HepG2 (cell line): ENCODE measurements at places on chromosomes 12 and 14. TPM values are rescaled to one million over a fixed set of nuclear protein-coding genes. Genes with fewer than 3 reads are reported as not detected.

Gene LRP1-AS
- total RNA-seq: not detected in 2 replicates

- DNase-seq: no peak
These were observed 9.9 kb upstream of the KANSL2 start for GRCh38 chr12:48691826-48692487.

DNA sequence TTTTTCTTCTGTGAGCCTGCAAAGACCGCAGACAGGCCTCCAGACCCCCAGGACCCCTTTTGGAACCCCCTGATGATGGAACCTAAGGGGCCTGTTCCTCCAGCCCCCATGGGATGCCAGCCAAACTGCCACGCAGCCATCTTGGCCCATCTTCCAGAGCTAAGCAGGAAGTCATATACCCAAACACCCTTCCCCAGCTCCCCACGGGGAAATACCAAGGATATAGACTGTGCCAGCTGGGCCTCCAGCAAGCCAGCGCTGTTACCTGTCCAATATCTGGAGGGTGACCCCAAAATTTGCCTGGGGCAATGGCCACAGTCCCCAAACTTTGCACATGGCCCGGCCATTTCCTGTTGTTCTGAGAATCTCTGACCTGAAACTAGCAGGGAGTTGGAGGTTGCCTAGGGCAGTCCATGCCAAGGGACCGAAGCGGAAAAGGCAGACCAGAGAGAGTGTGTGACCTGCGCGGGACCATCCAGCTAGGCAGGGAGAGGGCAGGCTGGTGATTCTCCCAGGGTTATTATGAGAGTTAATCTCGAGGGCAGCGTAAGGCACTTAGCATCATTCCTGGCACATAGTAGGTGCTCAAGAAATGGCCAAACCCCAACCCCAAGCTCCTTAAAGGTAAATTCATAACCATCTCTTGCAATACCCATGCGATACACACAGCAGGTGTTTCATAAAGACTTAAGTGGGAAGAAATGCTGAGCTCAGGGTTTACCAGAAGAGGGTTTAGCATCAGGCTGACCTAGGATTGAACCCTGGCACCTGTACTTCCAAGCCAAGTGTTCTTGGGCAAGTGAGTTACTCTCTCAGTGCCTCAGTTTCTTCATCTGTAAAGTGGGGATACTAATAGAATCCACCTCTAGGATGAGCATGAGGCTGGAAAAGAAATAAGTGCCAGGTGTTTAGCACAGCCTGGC is 2.6 kb upstream of the RASAL1 start:
- no peak for DNase-seq

Gene PZP
- total RNA-seq: 0.89 and 1.1 TPM in 2 replicates

GRCh38 chr14:50232276-50232642 is 881 bp upstream of the SOS2 start:
- DNase-seq: no peak

DNA sequence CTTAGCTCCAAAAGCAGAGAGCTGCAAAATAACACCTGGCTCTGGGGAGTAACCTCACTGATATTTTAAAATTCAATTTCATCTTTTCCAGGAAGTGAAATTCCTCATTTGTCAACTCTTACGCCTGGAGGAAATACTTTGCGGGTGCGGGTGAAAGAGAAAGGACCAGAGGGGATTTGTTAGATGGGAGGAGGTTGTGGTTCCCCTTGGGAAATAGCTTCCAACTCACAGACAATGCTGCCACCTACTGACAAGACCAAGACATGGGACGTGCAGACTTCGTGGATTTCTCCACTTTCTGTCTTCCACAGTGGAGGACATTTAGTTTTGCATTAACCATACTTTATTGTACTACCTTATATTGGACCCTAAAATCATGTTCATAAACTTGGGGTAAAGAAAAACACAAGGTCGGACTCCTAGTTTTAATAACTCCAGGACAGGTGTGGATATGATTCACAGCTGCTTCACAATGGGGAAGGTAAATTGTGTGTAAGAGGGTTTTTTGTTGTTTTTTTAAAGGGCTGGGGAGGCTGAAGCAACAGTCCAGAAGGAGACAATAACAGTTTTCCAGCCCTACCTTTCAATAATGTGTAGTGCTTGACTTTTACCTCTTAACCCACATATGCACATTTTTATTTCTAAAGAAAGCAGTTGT is 10.8 kb downstream of the FBXL14 start:
- peak; percentile 72 for DNase-seq

DNA sequence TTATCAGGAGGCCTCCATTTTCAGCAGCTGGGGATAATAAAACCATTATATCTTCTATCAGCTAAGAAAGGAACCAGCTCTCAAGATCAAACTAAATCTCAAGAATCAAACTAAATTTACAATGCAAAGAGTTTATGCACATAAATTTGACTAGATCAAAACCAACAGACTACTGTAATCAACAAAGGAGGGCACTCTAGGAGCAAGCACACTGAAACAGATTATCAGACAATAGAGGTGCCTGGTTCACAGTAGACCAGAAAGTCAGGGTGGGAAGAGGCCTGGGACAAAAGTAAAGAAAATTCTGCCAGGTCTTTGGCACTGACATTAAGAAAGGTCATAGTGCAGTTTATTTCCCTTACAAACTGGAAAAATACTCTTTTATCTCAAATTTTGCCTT is 61.0 kb downstream of the HECTD4 start:
- DNase-seq: no peak
